Nephron progenitor cell (in vitro differentiated cells): ENCODE measurements at places on chromosomes 3 and 15.

DNA sequence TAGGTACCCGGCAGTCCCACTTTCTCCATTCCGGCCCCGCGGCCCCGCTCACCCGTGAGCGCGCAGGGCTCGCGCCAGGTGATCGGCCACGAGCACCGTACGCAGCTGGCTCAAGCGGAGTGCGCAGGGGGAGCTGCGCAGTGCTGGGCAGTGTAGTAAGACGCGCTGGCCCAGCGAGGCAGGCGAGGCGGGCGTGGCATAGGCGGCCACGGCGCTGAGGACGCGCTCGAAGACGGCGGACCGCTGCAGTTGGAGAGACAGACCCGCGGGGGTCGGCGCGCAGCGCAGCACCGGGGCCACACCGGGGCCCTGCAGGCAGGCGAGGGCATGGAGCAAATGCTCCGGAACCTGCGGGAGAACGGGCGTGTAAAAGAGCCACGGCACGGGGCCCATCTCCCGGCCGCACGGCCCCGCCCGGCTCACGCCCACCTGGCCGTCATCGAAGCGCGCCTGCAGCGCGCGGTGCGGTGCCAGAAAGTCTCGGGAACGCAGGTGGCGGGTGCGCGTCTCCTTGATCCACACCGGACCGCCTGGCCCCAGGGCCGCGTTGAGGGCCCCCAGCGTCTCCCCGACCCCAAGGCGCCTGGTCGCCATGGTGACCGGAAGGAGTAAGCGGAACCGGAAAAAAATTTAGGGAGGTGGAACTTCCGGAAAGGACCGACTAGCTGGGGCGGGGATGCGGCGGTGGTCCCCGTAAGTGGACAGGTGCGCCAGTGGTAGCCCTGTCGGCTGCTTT, at the start of gene DALRD3:
Gene DALRD3 (minus strand): TSS at position 610 of the 736 bp plus-strand sequence. CDS start 16 bp downstream, at position 594.
- peak; percentile 70 for DNase-seq

DNA sequence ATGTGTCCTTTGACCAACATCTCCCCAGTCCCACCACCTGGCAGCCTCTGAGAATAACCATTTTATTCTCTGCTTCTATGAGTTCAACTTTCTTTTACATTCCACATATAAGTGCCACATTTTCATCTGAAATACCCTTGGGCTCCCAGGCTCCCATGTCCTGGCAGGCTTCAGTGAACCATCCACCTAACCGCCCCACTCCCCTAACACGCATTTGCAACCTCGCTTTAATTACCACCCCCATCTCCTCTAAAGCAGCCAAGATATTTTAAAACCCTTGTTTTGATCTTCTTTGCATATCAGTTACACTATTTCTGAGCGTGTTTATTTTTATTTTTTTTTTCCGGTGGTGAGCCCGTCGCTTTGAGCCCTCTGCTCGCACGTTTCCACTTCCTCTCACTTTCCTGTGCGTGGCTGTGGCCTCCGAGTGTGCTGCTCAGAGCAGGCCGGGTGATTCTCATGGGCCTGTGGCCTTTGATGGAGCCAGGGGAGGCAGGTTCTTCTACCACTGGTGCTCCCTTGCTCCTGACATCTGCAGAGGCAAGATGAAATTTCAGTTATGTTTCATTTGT, 195.4 kb upstream of the LPP start:
- DNase-seq = no peak

- no peak for DNase-seq
These were observed 44.6 kb downstream of the ZBTB38 start for GRCh38 chr3:141412936-141413354.

DNA sequence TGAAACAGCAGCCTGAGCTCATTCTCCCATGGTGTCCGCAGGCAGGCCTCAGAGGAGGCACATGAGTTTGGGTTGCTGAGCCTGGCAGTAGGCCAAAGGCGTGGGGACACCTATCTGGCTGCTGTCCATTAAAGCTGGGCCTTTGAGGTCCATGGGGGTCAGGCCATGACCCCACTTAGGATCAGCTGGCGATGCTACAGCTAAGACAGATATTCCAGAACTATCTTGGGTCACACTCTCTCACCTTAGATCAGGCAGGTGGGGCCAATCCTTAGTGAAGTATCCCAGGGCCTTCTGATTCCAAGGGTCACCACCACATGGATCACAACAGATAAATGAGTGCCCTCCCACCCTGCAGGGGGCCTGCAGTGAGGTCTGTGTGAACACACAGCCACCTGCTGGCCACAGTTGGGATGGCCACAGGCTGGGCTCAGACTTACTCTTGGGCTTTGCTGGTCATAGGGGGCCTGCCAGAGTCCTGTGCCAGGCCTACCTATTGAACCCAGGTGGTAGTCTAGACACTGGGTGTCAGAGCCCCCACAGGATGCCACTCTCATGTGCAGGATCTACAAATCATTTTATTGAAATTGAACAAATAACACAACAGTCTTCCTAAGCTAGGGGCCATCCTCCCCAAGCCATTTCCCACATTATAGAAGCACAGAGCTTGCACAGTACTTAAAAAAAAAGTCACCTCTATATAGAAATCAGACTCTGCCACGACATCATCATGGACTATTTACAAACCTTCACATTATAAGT, 2.0 kb upstream of the HYAL2 start:
- DNase-seq = peak; percentile 85

DNA sequence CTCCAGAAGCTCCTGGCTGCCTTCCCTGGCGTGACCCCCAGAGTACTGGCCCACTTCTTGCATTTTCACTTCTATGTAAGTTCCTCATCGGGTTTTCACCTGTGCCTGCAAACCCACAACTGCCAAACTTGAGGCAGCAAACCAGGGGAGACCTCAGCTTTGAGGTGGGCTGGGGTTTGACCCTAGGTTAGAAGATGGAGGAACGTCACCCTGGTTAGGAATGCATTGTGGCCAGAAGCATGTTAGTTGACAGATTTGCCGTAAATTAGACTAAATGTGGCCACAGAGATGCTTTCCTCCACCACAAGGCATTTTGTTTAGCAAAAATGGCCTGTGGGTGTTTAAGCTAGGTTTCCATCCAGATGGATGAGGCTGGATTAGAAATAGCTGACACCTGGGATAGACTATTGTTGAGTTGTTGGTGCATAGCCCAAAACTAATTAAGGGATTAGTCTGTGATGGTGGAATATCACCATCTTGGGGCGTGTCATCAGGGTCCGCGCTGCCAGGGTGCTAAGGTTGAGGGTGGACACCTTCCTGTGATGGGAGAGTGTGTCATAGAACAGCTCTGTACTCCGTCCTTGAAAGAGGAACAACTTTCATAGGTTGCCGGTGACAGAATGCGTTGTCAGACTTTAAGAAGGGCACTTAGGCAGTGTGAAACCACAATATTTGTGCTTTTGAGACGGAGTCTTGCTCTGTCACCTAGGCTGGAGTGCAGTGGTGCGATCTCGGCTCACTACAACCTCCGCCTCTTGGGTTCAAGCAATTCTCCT, 3.6 kb downstream of the NISCH start:
- DNase-seq = no peak

DNA sequence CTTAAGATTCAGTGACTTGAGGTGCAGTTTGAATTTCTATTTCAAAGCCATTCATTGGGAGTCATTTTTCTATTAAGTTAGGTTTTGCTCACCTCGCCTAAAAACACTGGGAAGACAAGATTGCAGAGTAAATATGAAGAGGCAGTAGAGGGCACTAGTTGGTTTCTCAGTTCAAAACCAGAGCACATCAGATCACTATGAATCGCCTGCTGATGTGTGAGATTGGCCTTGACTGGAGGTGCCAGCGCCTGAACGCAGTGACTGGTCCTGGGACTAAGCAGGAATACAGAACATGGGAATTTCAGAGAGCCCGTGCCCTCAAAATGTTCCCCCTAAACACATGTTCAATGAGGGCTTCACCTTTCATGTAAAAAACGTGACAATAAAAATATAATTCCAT, 229.0 kb downstream of the ITPR1 start:
- no peak for DNase-seq
